ENCODE measurements at places on chromosomes 6 and 20.
A peak's percentile ranks its signal among the peaks of the same experiment; 100 is the strongest.

- no peak overlapping the region for H3K4me3 ChIP-seq
- H3K36me3 ChIP-seq: peaks cover 34% of the 10 kb centered on the region
- H3K27me3 ChIP-seq: no peaks in the 10 kb centered on the region
- DNase-seq: no peak
- H3K4me1 ChIP-seq: peaks cover 46% of the 10 kb centered on the region
Observed at GRCh38 chr6:7414811-7415210, 25.2 kb downstream of the RIOK1 start.

- no peak overlapping the region for H3K4me3 ChIP-seq
- H3K36me3 ChIP-seq: peaks cover 6% of the 10 kb centered on the region
- peaks cover 14% of the 10 kb centered on the region for H3K4me1 ChIP-seq
- no peak overlapping the region for H3K27ac ChIP-seq
- no peak for DNase-seq
Observed at GRCh38 chr6:41790045-41790444, 2.6 kb downstream of the TOMM6 start.

DNA sequence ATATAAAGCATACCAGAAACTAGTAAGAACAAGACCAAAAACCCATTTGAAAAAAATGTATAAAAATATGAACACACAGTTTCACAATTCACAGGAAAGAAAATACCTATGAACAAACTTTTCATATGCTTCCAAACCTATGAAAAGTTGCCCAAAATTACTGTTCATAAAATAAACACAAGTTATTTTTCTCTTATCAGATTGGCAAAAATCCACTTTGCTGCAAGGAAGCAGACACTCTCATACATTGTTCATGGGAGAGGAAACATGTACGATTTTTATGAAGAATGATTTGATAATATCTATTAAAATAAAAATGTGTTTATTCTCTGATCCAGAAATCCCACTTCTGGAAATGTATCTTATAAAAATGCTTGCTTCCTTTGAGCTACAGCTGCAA is 40.0 kb upstream of the OCSTAMP start:
- peaks cover 16% of the 10 kb centered on the region for H3K36me3 ChIP-seq
- no peaks in the 10 kb centered on the region for H3K27me3 ChIP-seq
- no peak for DNase-seq

GRCh38 chr6:114430534-114431124 is 87.8 kb upstream of the HS3ST5 start:
- no peak overlapping the region for H3K27ac ChIP-seq
- no peaks in the 10 kb centered on the region for H3K36me3 ChIP-seq
- H3K4me1 ChIP-seq: no peaks in the 10 kb centered on the region
- peaks cover 28% of the 10 kb centered on the region for H3K27me3 ChIP-seq

DNA sequence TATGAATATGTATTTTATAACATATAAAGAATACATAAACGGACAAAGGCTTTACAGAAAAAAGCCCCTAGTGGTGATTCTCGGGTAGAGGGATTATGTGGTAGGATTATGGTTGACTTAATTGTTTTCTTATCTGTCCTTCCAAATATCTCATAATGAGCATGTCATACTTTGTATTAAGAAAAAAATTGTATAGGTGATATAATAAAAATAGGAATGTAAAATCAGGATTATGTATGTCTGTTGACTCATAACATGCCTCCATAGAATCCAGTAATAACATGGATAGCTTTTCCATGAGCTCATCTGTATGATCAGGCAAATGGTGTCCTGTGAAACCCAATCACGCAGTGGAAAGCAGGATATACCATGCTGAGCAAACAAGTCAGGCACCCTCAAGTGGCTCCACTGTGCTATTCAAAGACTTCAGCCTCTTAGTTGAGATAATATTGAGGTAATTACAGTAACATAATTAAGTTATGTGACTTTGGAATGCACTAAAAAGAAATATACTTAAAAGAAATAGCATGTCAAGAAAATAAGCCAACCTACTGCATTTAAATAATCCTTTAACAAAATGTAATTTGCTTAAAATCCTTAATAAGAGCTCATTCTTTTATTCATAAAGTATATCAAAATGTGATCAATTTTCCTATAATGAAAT is 39.6 kb upstream of the PRELID3B start:
- no peaks in the 10 kb centered on the region for H3K4me1 ChIP-seq
- H3K4me3 ChIP-seq: no peak overlapping the region
- DNase-seq: no peak
- no peak overlapping the region for H3K27ac ChIP-seq
- peaks cover 32% of the 10 kb centered on the region for H3K27me3 ChIP-seq

DNA sequence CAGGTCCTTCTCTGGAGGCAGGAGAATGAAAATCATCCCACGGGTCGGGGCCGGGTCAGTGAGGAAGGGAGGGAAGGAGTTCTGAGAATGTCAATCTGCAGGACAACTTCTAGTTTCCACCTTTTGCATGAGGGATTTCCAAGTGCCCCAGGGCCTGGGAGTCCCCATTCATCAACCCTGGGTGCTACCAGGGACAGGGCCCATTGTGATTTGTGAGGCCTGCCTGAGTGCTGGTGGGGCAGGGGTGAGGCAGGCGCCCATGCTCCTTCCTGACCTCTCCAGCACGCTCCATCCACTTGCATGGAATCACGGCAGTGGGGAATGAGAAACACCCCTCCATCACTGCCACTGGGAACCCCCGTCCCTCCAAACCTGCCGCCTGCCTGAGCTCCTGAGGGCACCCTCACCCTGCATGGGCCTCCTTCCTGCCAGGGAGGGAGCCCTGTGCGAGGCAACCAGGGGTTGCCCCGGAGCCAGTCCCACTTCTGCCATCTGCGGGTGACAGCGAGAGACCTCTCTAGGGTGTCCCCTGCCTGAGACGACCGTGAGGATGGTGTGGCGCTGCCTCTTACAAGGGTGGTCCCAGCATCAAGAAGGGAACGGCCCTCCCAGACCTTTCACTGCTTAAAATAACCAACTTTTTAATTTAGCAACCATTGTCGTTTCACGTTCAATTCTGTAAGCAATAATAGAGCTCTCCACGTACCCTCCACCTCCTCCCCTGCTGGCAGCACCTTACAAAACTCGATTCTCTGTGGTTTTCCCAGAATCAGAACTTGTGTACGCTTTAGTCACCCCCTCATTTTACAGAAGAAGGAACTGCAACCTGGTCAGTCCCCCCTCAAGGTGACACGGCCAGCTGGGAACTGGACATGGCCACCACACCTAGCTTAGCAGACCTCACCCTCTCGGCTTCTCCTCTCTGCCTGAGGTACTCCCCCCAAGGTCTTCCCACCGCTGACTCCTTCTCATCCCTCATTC is 28.6 kb downstream of the PMEPA1 start:
- no peaks in the 10 kb centered on the region for H3K27me3 ChIP-seq
- no peak overlapping the region for H3K4me3 ChIP-seq
- H3K36me3 ChIP-seq: peaks cover 10% of the 10 kb centered on the region
- peak overlapping the region; percentile 5 for H3K27ac ChIP-seq

DNA sequence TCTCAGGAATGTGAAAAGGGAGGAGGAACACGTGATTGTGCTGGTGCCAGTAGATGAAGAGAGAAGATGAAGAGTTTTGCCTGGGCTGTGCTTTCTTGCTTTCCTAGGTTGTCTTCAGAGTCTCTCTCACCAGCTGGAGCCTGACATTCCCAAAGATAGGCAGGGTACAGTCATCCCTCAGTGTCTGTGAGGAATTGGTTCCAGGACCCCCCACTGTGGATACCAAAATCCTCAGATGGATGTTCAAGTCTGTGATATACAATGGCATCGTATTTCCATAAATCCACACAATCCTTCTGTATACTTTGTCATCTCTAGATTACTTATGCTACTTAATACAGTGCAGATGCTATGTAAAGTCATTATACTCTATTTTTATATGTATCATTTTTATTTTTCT is 113.5 kb downstream of the SAMD5 start:
- no peaks in the 10 kb centered on the region for H3K4me1 ChIP-seq
- no peak overlapping the region for H3K4me3 ChIP-seq
- no peaks in the 10 kb centered on the region for H3K27me3 ChIP-seq
- no peaks in the 10 kb centered on the region for H3K36me3 ChIP-seq
- H3K27ac ChIP-seq: no peak overlapping the region

DNA sequence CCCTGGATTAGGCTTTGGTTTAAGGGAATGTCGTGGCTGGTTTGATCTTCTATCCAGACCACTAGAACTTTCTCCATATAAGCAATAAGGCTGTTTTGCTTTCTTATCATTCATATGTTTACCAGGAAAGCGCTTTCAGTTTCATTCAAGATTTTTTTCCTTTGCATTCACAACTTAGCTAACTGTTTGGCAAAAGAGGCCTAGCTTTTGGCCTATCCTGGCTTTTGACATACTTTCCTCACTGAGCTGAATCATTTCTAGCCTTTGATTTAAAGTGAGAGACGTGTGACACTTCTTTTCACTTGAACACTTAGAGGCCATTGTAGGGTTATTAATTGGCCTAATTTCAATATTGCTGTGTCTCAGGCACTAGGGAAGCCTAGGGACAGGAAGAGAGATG is 1.7 kb upstream of the FAM50B start:
- no peaks in the 10 kb centered on the region for H3K27me3 ChIP-seq
- peak overlapping the region; percentile 96 for H3K27ac ChIP-seq
- DNase-seq: no peak
- peaks cover 24% of the 10 kb centered on the region for H3K4me1 ChIP-seq
- H3K36me3 ChIP-seq: no peaks in the 10 kb centered on the region

- no peaks in the 10 kb centered on the region for H3K27me3 ChIP-seq
- peaks cover 38% of the 10 kb centered on the region for H3K4me1 ChIP-seq
- peak within 1 kb of the TSS; percentile 77 for H3K4me3 ChIP-seq
- peak within 1 kb of the TSS; percentile 90 for H3K27ac ChIP-seq
- DNase-seq: peak; percentile 74
- H3K36me3 ChIP-seq: peaks cover 23% of the 10 kb centered on the region
Observed at GRCh38 chr6:125301435-125302391, at the start of gene HDDC2. Gene HDDC2, minus strand, starts transcription at chr6:125301967. Its CDS starts 35 bp downstream, at chr6:125301932.

GRCh38 chr6:138956244-138956924 is 31.7 kb downstream of the REPS1 start:
- no peaks in the 10 kb centered on the region for H3K27me3 ChIP-seq
- peaks cover 3% of the 10 kb centered on the region for H3K4me1 ChIP-seq
- no peak overlapping the region for H3K27ac ChIP-seq
- H3K36me3 ChIP-seq: peaks cover 15% of the 10 kb centered on the region

DNA sequence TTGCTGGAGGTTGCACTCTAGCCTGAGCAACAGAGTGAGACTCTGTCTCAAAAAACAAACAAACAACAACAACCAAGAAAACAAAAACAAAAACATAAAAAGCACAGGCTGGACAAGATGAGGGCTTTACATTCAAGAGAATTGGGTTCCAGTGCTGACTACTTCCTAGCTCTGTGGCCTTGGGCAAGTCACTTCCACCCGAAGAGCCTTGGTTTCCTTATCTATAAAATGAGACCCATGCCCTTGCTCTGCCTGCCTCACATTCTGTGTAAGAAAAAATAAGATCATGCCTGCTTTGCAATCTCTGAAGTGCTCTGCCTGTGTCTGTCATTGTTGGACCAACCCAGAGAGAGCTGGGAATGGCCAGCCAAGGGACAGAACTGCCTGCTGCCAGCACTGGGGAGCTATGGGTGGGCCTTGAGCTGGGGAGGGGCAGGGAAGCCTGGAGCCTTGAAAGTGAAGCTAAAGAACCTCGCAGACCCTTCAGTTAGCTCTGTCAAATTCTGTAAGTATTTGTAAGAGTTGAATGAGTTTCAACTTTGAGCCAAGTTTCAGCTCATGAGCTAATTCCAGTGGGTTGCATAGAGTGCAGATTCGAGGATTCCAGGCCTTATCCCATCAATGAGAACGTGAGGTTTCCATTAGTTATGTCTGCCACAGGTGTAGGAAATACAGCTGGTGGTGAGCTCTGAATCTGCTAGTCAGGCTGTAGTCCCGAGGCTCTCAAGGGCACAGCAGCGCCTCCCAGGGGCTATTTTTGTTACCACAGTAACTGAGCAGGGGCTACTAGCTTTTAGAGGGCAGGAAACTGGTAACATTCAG is 93.2 kb downstream of the DLGAP4 start:
- DNase-seq: no peak
- no peaks in the 10 kb centered on the region for H3K36me3 ChIP-seq
- no peaks in the 10 kb centered on the region for H3K4me1 ChIP-seq
- no peak overlapping the region for H3K27ac ChIP-seq
- no peak overlapping the region for H3K4me3 ChIP-seq

Data from mesothelial cell of epicardium (in vitro differentiated cells).